ENCODE measurements at places on chromosomes 5 and 9.

GRCh38 chr9:13140843-13141592 is 138.5 kb downstream of the MPDZ start:
- no peak for DNase-seq

DNA sequence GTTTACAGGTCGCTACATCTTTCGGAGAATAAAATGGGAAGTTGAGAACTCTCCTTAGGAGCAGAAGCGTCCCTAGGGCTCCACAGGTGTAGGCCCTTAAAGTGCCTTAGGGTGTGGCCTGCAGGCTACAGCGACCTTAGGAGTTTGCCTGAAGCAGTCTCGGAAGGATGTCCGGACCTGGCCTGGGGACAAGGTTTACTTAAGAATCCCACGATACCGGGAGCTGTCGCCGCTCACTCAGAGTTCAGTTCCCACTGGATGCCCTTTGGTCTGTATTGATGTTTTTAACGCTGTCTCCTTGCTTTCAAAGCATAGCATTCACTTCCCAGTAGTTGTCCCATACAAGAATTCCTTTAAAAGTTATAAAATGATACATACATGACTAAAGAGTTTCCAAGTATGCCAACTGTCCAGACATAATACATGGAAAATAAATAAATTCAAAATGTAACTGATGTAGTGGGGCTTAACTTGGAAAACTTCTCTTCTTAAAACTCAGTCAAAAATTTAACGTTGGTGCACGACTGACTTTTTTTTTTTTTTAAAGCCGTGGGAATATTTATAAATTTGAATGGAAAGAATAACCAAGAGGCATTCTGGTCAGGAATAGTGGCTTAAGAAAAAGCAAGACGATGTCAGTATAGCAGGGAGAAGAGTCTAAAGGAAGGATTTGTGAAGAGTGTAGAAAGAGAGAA is 848 bp downstream of the RAD50 start:
- DNase-seq = peak; percentile 83

- no peak for DNase-seq
Measured at GRCh38 chr9:113621980-113622379, 158.5 kb downstream of the RGS3 start.

DNA sequence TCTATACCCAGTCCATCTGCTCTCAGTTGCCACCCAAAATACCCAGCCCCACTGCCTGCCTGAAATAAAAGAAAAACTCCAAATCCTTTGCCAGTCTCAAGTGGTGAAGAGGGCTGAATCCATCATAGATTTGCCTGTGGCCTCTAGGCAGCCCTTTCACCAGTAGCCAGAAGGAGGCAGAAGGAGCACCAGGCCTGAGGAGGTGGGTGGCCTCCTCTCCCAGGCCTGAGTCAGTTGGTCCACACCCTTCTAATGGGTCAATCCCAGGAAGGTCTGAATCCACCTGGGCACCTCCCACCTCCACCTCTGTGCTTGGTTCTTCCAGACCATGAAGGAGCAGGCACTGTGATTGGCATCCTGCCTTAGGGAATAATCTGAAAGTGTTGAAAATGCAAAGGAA is 97.0 kb downstream of the DAPK1 start:
- no peak for DNase-seq

DNA sequence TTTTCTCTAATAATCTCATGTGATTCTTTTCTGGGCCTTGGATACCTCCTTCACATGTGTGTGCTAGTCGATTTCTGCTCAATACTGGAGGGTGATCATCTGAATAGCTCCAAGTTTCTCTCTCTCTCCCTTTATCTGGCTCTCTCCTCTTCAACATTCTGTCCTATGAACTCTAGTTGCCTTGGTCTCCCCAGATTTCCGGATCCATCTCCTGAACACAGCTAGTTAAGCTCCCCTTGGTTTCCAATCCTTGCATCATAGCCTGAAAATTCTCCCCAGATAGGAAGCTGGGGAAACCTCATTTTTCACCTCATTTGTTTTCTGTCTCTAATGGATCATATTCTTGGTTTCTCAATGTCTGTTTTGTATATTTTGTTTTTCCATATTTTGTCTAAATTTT is 832.3 kb downstream of the MTRR start:
- DNase-seq = no peak

DNA sequence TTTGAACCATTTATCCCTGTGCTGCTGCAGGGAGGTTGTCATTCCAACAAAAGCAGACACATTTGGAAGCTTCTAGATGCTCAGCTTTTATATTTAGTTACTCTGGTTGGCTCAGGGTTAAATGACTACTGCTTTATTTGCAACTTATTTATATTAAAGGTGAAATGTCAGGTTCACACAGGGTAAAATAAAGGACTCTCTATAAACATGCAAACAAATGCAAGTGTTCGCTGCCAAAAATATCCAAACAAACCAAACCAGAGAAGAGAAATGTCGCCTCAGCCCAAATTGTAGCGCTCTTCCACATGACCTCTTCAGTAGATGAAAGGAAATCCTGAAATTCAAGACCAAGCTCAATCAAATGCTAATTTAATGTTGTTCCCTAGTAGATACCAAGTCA is 57.0 kb upstream of the LIFR start:
- DNase-seq = no peak

- DNase-seq = no peak
Measured at GRCh38 chr9:122785269-122785668, 3.5 kb upstream of the OR5C1 start.

DNA sequence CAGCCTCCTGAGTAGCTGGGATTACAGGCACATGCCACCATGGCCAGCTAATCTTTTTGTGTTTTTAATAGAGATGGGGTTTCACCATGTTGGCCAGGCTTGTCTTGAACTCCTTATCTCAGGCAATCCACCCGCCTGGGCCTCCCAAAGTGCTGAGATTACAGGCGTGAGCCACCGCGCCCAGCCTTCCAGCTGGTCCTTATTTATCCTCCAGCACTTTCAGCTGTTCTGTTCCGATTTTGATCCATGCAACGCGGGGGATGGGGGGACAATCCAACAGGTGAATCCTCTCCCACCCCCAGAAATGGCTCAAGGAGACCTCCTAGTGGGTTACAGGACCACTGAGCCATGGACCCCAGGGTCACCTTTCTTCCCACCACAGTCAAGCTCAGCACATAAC is 14.7 kb upstream of the CDKN2AIPNL start:
- no peak for DNase-seq

DNA sequence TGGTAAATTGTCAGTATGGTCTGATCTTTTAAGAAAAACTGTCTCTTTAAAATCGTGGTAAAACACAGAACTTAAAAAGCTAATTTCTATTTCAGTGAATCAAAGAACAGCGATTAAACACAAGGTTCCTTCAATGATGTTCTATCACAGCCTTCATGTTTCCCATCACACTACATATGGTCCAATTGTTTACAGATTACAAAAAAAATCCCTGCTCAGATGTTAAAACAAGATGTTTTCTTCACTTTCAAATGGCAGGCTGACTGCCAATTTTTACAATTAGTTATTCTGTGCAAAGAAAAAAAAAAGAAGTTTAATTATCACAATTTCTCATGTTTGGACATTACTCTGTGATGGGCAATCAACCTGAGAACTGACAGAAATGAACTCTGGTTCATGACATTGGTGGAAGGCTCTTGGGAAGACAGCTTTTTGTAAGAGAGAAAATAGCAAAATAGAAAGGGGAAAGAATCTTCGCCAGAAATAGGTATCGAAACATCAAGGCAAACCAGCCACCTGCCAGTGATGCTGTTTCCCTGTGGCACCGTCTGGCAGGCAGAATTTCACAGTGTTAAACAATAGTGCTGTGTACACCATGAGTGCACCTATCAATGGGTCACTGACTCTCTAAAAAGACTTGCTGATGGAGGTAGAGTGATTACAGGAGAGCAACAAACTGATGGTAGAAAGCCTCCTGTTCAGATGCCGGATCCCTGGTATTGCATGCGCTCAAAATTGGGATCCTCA is 1020.0 kb upstream of the ARRDC3 start:
- no peak for DNase-seq

DNA sequence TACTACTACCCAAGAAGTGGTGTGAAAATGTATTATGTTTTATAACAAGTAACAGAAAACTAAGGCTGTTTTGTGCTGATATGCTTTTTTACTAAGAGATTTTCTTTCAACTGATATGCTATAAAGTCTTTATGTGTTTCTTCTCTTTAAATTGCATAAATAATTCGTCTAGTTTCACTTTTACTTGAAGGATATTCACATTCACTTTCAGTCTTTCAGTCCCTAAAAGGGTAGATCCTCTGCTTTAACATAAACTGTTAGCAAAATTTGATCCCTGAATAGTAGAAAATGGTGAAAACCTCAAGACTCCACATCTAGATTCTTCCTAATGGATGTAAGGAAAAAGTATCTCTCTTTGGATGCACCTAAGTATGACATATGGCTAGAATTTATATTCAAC is 69.0 kb upstream of the FST start:
- DNase-seq = no peak

GRCh38 chr5:62011089-62011664 is 294.8 kb upstream of the KIF2A start:
- DNase-seq = no peak

DNA sequence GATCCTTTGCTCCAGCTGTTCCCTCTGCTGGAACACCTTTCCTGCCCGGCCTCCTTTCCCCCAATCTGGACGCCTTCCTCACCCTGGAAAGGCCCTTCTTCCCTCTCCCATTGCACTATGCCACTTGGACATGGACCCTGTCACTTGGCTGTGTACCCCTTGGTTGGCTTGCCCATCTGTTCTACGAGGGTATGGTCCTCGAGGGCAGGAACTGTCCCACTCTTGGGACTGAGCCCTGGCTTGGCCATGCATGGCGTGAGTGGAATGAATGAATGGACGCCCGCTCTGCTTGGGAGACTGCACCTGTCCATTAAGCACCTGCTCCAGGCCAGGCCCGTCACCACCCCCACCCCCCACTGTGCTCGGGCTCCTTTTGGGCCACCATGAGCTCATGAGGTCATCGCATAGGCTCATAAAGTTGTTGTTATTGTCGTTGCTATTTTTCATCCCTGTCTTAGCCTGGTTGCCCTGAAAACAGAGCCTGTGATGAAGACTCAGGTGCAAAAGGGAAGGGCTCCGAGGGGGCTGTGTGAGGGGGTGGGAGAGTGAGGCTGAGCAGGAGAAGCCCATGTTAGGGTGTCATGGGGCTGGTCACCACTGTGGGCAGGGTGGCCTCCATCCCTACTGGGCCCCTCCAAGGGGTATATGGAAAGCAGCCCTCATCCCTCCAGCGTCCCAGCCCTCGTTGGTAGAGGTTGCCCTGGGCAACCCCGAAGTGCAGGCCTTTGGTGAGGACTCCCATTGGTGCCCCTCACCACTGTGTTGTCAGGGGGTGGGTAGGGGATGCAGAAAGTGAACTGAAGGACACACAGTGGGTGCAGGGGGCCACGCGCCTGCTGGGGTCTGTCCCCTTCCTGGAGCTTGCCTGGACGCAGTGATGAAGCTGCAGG is 57.2 kb upstream of the IER5L start:
- DNase-seq = no peak

- DNase-seq = peak; percentile 3
Measured at GRCh38 chr9:87796196-87796595, 70.3 kb downstream of the CTSL start.

DNA sequence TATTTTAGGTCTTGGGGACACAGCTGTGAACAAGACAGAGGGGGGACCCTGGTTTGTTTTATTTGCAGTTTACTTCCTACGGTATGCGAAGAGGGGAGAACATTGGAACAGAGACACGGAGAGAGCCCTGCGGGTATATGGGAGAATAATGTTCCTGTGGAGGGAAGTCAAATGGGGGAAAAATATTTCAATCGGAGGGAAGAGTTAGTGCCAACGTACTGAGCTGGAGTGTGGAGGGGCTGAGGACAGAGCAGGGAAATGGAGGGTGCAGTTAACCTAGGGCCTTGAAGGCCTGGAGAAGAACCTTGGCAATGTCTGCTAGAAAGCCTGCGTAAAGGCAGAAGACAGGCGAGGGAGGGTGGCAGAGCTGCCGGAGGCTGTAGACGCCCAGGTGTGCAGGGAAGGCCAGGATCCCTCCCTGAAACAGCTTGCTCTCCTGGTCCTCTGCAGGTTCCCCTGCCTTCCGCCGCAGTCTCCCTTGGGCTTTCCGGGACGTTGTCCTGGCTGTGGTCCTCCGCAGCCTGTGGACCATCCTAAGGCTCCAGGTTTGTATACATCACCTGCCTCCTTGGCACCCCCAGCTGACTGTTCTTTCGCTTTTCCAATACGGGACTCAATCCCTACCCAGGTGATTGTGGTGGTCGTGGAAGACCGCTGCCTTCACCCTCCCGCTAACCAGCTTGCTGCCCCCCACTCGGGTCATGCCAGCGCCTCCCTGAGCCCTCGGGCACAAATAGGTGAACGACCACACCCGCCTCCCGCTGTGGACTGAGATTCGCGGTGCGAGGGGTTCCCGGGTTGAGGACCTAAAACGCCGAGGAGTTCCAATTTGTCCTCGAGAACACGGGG is 1.9 kb upstream of the RACK1 start:
- no peak for DNase-seq

DNA sequence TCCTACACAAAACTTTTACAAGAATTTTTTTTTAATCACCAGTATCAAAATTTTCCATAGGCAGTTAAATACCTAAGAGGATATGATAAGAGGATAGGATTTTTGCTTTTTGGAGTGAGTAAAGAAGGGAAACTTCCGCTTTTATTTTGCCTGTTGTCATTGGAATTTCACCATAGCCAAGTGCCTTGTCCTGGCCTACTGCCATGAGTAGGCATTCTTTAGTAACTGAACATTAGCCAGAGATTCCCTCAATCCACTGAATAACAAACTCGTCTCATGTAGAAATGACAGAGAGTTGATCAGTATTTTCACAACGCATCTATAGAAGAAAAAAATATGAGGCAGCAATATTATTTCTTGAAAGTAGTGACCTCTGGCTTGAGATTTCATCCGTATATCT is 289.6 kb upstream of the ADAMTSL1 start:
- no peak for DNase-seq

- DNase-seq = no peak
Measured at GRCh38 chr9:27193886-27194285, 84.9 kb downstream of the TEK start.

- no peak for DNase-seq
Measured at GRCh38 chr5:66326276-66326675, 182.2 kb downstream of the SREK1 start.

DNA sequence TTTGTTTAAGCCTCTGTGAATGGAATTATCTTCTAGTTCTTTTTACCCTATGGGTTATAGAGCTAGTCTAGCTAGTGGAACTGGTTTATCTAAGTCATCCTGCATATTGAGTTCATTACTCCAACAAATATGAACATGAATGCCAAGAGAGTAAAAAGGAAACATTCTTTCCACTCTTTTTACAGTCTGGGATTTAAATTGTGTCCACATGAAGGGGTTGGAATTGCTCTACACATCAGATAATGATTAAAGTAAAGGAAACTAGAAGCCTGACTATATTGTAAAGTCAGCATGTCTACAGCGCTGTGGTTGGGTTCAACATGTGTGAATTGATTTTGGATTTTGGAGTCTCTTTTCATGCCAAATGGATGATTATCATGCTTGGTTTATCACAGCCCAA is 173.1 kb downstream of the CCDC171 start:
- no peak for DNase-seq

- DNase-seq = peak; percentile 55
Measured at GRCh38 chr5:14872070-14872989, 752 bp upstream of the ANKH start.

Measured in GM12865 (cell line).